ENCODE measurements at places on chromosomes 6 and 20.

DNA sequence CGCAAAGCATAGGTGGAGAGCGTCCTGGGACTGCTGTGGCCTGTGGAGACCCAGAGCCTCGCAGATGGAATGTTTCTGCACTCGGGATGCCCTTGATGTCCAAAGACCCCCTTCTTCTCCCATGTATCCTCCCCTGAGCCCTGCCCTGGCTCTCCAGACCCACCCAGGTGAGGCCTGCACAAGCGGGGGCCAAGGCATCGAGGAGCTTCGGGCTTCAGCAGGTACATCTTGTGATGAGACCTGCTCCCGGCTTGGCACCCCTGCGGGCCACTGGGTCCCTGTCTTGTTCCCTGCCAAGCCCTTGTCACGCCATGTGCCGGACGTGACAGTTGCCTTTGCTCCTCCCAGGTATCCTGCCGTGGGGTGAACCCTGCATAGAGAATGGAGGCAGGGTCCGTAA is 85.2 kb downstream of the RAMACL start:
- no peak for DNase-seq

DNA sequence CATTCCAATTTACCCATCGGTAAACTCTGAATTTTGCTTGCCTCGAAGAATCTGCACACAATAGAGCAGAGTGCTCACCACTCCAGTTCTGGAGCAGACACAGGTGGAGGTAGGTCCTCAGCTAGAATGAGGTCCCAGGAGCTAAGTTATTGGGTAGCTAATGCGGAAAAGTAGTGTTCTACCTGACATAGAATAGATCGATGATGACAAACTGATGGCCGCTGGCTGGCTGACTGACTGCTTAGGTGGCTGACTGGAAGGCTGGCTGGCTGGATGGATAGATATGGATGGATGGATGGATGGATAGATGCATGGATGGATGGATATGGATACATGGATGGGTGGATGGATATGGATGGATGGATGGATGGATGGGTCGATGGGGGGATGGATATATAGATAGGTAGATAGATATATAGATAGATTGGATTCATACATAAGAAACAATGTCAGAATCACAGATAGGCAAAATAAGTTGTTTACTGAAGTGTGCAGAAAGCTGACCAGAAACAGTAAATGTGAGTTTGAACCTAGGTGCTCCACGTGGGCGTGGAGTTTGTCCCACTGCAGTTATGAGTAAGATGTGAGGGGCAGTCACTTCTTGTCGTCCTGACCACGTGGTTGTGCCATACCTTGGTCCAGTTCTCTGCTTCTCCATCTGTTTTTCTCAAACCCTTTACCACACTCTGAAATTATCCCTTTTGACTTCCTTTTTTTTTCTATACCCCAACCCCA is 62.1 kb downstream of the TBXT start:
- DNase-seq = no peak

GRCh38 chr20:50587291-50587961 is 77.2 kb downstream of the PTPN1 start:
- no peak for DNase-seq

DNA sequence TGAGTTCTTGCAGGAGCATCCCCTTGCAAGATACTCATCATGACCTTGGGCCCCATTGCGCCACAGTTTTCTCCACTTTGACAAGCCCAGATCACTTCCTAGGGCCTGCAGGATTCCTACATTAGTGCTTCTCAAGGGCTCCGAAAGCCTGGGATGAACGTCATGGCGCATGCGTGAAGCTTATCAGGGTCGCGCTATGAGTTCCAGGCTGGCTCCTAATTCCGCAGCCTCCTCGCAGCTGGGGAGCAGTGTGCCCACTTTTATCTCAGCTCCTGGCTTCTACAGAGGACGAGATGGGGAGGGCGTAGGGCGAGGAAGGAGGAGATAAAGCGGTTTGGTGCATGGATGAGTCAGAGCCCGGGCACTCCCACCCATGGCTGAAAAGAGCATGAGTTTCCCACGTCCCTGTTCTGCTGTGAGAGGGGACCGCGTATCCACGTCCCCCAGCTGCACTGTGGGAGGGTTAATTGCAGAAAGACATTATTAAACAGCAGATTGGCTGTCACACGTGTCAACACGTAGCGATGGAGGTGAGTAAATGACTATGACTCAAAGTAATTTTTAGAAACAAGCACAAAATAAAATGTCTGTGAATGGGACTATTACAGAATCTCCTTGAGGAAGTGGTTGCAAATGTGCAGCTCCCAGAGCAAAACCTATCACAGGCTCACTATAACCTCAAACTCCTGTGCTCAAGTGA is 72.9 kb upstream of the DSP start:
- DNase-seq = no peak

DNA sequence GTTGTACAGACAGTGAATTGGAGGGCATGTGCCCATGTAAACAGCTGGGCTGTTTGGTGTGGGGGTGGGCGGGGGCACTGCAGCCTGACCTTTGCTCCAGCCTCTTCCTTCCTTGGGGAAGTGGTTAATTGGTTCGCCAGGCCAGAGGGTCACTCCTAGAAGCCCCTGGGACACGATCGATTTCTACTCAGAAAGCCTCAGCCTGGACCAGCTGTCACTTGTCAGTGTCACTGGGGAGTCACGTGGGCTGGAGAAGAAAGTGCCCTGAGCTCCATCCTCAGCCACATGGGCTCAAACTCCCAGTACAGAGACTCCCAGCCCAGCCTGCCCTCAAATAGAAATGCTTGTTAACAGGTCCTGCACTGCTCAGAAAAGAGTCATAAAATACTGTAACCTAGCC is 423.8 kb upstream of the SULF2 start:
- DNase-seq = no peak

DNA sequence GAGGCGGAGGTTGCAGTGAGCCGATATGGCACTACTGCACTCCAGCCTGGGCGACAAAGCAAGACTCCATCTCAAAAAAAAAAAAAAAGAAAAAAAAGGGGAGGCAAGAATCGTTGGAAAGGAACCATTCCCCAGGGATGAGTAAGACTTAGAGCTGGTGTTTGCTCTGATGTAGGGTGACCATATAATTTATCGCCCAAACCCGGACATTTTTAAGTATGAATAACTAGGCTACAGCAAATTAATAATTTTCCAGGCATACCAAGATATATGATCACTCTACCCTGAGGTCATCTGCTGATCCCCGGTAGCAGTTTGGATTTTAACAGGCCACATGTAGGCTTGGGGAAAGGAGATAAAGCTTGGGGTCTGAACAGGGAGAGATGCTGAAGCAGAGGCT is 260.9 kb downstream of the BTBD9 start:
- no peak for DNase-seq

- DNase-seq = peak; percentile 81
Observed at GRCh38 chr6:137823826-137824555, 43.1 kb upstream of the TNFAIP3 start.

DNA sequence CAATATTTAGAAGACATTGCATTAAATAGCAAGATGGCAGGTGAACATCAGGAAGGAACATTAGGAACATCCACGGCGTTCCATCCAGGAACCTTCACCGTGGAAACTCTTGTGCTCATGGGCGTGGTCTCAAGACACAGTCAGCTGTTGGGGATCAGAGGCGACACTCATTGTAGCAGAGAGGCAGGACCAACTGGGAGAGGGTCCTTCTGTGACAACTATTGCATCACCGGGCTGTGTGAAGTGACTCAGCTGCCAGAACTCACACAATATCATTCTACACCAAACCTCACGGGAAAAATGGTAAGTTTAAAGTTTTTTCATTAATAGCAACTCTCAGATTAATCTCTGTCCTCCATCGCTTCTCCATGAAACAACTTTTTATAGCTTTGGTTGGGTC is 334.8 kb upstream of the SULF2 start:
- DNase-seq = no peak

DNA sequence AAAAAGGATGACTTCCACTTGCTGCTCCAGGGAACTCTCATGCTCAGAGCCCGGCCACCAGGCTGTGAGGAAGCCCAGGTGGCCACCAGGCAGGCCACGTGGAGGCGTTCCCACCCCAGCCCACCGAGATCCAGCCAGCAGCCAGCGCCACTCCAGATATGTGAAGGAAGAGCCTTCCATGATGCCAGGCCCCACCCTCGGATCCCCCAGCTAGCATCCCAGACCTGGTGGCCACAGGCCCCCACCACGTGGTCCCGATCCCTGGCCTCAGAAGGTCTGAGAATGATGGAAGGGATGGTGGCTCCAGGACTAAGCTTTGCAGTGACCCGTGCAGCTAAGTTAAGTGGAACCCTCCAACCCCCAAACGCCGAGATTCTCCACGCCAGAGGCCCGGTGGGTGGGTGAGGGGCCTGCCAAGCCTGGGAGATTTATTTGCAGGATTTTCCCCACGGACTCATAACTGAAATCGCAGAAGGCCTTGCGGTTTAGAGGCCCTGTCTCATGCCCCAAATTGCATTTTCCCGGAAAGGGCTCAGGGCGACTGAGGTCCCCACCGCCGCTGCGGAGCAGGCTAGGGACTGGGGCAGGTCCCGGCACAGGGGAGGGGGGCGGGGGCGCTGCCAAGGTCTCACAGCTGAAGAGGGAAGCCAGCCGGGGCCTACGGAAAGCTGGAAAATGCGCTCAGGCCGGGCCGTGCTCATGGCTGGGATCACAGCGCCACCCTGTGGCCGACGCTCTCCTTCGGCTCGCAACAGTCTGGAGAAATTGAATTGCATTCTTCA is 31.1 kb upstream of the CST7 start:
- DNase-seq = peak; percentile 33

GRCh38 chr20:59617221-59617620 is 12.9 kb downstream of the PHACTR3 start:
- DNase-seq = no peak

DNA sequence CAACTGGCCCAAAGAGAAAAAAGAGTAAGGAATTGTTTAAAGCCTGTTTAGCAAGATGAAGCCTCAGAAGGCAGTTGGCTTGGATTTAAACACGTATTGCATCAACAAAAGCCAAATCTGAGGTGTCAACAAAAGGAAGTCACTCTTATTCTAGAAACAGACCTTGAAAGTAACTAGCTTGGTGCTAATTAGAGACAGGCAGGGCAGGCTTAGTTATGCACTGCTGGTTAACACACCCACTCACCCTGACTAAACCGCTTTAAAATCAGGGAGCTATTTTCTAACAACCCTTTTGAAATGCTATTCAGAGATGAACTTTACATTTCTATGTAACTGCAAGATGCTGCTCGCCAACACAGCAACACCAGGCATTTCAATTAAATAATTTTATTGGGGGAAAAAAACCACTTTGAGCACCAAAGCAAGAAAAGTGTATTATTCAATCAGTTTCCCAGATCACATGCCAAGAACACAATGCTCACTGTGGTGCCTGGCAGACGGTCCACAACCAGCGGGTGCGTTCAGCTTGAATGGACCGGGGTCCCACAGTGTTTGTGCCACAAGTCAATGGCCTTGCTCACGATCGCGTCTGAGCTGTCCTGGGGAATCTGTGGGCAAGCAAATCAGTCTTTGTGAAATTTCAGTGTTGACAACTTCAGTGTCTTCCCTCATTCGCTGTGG is 23.6 kb downstream of the TBC1D7 start:
- no peak for DNase-seq

GRCh38 chr6:157328108-157328692 is 4.9 kb upstream of the TMEM242 start:
- DNase-seq = no peak

DNA sequence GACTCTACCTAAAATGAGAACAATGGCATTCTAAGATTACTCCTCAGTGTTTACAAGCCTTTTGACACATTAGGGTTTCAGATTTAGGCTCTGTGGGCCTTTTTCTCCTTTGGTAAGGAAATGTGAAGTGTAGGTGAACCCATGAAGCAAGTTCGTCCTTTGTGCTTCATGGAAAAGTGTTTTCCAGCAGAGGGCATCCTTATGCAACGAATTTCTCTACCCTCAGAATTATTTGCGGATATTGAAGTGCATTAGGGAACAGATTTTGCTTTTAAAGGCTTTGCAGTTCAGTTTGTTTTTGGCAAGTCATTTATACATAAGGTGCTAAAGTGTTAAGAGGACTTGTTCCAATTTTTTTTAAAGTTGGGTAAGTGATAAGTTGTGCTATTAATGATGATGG is 55.7 kb upstream of the FERMT1 start:
- no peak for DNase-seq

DNA sequence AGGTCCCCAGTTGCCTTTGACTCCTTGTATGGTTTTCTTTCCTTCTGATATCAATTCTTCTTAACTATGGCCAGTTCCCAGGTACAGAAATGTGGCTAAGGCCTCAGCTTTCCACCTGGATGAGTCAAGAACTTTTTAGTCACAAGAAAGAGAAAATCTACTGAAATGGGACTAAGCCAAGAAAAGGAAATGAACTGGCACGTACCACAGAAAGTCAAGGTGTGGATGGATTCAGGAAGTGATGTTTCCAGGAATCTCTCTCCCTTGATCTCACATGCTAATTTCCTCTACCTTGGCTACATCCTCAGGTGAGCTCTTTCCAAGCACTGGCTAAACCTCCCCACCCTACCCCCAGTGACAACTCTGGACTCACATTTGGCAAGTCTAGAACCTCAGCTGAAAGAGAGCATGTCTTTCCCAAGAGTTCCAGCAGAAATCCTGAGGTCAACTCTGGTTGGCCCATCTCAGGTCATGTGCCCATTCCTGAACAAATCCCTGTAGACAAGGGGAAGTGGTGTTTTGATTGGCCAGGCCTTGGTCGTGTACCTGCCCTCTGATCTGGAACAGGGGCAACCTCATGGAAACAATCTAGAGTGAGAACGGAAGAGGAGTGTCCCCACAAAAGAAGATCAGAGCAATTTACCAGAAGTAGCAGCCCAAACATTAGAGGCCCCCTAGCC is 205.3 kb downstream of the NFATC2 start:
- no peak for DNase-seq

GRCh38 chr6:33324125-33324524 is 6.6 kb upstream of the ZBTB22 start:
- DNase-seq = no peak

DNA sequence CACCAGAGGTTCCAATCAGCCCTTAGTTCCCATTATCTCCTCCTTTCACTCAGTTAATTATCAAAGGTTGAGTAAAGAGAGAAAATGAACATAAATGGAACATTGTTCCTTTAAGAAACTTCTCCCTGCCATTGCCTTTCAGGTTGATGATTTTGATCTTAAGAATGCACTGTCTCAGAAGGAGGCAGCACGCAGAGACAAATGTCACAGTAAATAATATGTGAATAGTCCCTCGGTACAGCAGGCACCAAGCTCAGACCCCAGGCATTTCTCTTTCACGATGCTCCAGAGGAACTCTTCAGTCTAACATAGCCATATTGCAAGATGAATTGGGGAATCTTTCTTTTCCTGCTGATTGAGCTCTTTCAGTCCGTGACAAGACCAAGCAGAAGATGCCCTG is 435.3 kb upstream of the SPTLC3 start:
- no peak for DNase-seq

GRCh38 chr20:37911838-37912281 is 8.9 kb downstream of the VSTM2L start:
- no peak for DNase-seq

GRCh38 chr6:53627391-53628218 is 38.0 kb downstream of the KLHL31 start:
- no peak for DNase-seq

Measured in T-helper 9 cell (primary cell).